ENCODE measurements at places on chromosomes 5 and 9. TPM values are rescaled to one million over a fixed set of nuclear protein-coding genes. Genes with fewer than 3 reads are reported as not detected.

GRCh38 chr5:56161927-56162326 is 71.2 kb downstream of the ANKRD55 start:
- DNase-seq = no peak

DNA sequence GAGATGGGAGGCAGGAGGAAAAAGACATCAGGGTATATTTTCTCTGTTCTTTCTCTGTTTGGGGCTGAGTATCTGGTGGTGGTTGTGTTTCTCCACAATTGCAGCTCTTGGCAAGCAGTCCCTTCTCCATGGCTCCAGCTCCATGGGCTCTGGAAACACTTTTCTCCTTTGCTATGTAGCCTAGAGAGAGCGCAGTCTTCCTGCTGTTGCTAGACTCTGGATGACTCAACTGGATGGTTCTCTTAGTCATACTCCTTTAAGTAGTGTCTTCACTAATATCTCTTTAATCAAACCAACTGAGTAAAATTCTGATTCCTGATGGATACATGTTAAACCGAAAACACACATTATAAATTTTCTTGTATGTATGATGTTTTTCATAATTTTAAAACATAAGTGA is 3.3 kb upstream of the PLGRKT start:
- DNase-seq = no peak

Gene SPATA9
- total RNA-seq = not detected

- no peak for DNase-seq
Observed at GRCh38 chr5:150502106-150502505, 5.8 kb upstream of the NDST1 start.

Gene PSAT1
- 0.79 TPM for total RNA-seq

DNA sequence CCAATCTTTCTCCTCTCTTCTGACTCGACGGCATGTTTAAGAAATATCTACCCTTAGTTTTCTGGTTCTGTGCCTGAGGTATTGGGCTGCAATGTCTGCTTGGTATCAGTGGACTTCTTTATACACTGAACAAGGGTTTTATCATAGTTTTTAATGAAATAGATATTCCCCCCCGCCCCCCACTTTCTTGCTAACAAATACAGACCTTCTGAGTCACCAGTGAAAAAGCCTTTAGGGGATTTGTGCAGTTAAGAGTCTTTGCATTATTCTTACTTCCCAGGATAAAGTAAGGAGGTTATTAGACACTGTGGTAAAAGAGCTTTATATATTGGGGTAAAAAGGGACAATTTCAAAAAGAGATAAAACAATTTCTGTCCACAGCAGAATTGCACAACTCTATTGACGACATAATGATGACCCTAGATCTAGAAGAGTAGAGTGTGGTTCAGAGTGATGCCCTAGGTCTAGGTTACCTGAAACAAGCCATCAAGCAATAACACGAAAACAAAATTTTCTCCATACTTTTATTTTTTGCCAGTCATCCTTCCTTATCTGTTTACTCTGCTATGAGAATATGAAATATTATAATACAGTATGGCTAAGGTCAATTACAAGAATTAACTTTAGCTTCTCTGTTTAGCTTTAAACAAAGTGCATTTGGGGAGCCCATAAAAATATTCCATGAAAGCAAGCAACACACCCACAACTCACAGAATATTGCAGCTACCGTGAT is 110.7 kb downstream of the PLK2 start:
- no peak for DNase-seq
